NB4 (cell line): ENCODE measurements at places on chromosomes 16 and 17.

GRCh38 chr17:73156887-73157520 is 7.8 kb upstream of the SSTR2 start:
- no peak for DNase-seq

DNA sequence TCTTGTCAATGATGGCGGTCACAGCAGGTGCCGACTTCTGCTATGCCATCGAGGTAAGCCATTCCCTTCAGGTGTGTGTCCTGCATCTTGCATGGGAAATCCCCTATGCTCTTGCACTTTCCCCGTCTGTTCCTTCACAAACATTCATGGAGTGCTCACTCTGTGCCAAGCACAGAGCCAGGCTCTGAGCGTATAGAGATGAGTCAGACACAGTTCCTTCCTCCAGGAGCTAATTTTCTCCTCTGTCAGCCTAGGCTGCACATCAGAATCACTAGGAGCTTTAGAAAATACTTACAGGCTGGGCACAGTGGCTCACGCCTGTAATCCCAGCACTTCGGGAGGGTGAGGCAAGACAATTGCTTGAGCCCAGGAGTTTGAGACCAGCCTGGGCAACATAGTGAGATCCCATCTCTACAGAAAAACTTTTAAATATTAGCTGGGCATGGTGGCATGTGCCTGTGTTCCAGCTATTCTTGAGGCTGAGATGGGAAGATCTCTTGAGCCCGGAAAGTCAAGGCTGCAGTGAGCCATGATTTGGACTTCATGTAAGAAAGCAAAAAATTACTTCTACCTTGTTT is 14.1 kb downstream of the PRMT7 start:
- no peak for DNase-seq

DNA sequence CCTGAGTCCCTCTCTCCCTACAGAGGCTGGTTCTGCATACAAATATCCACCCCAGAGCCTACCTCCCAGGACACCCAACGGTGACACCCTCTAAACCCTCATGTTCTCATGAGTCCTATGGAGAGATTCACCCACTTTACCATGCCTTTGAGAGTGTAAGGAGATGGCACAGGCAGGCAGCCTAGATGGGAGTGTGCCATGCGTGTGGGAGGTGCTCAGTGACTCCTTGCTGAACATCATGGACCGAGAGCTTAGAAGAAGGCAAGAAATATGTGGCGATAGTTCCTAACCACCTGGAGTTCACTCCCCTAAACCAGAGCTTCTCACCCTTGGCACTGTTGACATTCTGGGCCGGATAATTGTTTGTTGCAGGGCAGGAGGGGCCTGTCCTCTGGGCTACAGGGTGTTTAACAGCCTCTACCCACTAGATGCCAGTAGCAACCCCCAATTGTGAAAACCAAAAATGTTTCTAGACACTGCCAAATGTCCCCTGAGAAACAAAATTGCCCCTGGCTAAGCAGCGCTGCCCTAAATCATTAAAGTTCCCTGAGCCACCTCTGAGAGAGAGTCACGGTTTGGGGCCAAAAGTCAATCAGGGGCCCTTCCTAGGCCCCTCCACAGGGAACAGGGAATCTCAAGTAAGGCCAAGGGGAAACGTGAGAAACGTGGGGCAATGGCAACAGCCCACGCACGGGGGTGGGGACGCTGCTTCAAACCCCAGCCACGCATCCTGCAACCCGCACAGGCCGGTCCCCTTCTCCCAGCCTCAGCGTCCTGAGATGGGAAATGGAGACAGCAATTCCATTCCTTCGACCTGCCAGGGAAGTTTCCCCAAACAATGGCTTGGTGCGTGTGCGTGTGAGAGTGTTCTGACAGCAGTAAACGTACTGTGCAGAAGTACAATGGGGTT is 66.8 kb downstream of the C16orf78 start:
- DNase-seq: no peak

- no peak for DNase-seq
Observed at GRCh38 chr17:75252039-75252816, 9.2 kb downstream of the GGA3 start.

DNA sequence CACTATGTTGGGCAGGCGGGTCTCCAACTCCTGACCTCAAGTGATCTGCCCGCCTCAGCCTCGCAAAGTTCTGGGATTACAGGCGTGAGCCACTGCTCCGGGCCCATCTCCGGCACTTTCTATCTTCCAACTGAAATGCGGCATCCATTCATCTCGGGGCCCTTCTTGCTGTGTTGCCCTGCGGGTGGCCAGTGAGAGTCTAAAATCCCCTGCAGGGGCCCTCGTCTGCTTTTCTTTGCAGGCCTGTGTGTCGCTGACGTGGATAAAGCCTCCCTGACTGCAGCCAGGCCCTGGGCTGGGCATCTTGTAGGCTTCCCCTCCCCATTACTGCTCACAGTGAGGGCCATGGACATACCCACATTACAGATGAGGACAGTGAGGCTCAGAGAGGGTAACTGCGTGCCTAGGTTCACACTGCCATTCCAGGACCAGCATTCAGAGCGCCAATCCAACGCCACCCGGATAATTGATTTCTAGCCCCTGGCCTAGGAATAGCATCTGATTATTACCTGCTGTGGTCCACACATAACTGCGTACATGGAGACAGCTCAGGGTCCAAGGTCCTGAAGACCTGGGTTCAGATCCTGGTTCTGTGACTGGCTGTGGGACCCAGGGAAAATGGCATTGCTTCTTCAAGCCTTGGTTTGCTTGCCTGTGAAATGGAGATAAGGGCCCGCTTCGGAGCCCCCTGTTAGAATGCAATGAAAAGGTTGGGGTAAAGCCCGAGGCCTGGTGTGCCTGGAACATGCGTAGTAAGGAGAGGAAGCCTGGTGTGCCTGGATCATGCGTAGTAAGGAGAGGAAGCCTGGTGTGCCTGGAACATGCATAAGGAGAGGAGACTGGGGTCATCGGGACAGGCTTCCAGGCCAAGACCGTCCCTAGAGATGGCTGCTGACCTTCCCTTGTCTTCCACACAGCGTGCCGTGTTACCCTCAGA is 25.0 kb downstream of the CRISPLD2 start:
- no peak for DNase-seq

- DNase-seq: no peak
Observed at GRCh38 chr16:9971907-9972306, 210.3 kb downstream of the GRIN2A start.

- DNase-seq: no peak
Observed at GRCh38 chr17:32258383-32259140, 7.1 kb upstream of the RHBDL3 start.

DNA sequence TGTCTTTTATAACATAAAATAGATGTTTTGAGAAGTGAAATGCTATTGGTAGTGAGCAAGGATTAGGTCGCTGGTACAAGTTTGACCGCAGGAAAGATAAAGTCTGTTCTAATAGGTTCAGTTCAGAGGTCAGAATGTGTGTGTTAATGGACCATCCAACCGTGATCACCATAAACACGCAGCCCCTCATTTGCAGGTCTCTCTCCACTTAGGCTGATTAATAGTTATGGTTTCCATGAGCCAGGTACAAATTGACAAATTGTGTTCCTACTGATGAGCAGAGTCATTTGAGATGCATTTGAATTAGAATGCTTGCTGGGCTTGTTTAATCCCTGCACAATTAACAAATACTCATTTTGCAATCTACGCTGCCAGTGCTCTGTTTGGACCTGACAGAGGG is 318.1 kb upstream of the GOT2 start:
- no peak for DNase-seq

DNA sequence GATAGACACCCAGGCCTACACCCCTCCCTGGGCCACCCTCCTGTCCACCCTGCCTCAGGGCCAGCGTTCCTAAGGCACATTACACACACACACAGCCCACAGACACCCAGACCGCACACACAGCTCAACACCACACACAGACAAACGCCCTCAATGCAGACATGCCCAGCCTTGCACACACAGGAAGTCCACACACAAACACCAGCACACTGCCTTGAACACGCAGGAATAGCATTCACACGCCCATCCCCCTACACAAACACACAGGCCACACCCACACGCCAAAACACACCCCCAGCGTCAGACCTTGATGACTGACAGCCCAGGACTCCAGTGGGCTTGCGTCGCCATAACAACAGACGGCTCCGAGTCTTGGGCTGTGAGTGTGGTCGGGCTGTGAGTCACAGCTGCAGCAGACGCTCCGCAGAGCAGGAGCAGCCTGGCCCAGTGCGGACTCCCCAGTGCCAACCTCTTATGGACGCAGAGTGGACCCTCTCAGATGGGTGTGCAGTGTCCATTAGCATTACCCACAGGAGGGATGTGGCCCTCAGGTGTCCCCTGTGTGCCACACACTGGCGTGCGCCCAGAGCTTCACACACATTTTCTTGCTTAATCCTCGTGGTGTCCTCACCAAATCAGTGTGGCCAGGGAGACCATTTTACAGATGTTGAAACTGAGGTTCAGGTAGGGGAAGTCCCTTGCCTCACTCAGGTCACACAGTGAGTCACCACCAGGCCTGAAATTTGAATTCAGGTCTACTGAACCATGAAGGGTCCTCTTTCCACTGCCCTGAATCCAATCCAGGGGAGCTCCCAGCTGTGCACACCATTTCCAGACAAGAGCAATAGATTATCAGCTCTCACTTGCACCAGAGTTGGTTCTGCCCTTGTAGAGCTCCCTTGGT is 17.8 kb upstream of the RAI1 start:
- peak; percentile 90 for DNase-seq

DNA sequence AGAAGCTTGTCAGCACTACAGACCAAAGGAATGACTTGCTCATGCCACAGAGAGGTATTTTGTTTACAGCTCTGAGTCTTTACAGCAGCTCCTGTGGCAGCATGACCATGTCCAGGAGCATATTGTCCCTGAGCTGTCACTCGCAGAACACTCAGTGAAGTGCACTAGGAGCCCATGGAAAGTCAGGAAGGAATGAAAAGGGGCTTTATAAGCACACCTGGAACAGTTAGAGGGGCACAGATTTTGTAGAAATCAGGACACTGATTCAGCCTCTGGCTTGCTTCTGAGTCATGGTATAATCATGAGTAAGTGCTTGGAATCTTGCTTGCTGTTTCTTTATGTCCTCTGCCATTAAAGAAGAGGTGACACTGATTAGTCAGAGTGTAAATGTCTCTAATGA is 41.0 kb downstream of the TADA2A start:
- no peak for DNase-seq

- DNase-seq: no peak
Observed at GRCh38 chr17:59757470-59757869, 50.0 kb downstream of the VMP1 start.

DNA sequence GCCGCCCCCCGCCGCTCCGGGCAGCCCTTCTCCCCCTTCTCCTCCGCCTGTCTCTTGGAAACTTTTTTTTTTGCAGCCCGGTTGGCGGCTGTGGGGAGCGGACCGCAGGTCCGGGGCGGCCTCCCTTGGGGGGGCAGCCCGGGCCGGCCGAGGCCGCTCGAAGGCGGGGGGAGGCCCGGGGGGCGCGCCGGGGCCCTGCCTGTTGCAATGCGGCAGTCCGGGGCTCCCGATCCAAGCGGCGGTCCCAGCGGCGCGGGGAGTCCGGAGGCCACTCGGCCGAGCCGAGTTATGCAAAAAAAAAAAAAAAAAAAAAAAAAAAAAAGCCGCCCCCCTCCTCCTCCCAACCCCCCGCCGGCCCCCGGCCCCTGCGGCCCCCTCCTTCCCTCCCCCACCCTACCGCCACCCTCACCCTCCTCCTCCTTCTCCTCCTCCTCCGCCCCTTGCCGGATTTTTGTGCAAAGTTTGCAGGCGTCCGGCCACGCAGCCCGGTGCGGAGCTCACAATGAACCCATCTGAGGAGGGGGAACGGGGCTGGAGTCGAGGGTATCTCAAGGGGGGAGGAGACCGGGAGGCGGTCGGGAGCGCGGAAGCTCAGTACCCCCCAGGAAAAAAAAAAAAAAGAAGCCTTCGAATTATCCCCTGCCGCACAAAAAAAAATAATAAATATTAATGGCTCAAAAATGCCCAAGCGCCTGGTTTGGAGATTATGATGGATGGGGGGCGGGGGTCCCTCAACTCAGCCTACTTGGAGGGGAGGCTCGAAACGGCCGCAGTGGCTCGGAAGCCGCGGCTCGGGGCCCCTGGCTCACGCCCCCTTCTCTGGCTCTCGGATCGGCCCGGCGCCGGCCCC is at the start of gene ZNF423:
TSS of gene ZNF423 (minus strand) at position 291 of the 850 bp plus-strand sequence. CDS start 338 bp downstream, outside the sequence.
- DNase-seq: peak; percentile 31

- DNase-seq: no peak
Observed at GRCh38 chr17:16440901-16441629, 25.7 kb downstream of the TRPV2 start.

- peak; percentile 46 for DNase-seq
Observed at GRCh38 chr17:33049781-33050414, 58.3 kb downstream of the SPACA3 start.

DNA sequence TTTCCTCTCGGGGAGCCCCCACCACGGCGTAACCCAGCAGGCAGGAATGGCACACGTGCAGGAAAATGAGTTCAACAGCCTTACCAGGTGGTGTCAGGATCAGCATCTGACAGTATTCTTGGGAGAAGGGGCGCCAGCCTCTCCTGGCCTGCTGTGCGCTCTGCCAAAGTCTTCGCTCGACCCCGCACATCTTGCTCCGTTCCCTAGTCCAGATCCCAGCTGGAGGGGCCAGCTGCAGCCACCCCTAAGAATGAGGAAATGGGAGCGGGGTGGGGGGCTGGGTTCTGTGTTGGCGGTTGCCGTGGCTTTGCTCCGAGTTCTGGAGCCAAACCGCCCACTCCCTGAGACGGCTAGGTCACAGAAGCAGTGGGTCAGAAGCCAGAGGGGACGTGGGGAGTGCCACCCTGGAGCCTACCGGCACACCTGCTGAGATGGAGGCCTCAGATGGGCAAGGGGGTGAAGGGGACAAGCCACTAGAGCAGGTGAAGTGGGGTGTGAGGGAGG is at the start of gene CHCT1:
TSS of gene CHCT1 (plus strand) at position 328 of the 504 bp plus-strand sequence. CDS start at position 432, 104 bp downstream.
- DNase-seq: peak; percentile 17

DNA sequence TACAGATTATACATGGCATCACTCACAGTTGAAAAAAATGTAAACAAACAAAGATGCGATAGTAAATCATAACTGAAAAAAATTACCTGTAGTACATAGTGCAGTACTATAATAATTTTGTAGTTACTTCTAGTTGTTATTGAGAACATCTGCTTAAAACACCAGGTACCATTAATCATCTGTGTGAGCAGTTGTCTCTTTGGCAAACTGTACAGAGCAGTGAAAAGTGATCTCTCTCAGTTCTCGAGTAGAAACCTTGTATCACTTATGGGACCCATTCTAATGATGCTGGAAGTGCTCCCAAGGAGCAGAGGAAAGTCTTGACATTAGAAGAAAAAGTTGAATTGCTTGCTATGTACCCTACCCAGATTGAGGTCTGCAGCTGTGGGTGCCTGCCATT is 8.9 kb upstream of the TENT4B start:
- DNase-seq: no peak

DNA sequence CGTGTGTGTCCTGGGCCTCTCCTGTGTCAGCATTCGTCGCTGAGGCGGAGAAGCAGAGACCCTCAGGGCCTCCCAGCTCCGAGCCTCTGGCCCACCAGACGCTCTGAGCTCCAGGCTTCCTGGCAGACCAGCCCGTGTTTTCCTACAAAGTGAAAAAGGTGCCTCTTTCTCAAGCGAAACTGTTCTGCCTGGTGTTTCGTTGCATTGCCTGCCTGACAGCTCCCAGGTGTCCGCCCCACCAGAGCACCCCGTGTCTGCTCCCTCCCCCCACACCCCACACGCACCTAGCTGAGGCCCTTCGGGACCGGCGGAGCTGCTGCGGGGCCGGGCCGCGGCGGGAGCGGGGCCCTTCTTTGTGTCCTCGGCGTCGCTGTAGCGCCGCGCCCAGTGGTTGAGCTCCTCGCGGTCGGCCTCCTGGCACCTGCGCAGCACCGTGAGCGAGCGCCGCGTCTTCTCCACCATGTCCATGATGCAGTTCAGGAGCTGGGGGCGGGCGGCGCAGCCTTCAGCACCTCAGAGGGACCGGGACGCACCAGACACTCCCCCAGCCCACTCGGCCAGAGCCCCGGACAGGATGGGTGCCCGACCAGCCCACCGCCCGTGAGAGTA is 14.7 kb upstream of the PABPN1L start:
- DNase-seq: no peak
